Head of caudate nucleus (tissue), 42 donors: ENCODE measurements at places on chromosomes 1 and 21.

DNA sequence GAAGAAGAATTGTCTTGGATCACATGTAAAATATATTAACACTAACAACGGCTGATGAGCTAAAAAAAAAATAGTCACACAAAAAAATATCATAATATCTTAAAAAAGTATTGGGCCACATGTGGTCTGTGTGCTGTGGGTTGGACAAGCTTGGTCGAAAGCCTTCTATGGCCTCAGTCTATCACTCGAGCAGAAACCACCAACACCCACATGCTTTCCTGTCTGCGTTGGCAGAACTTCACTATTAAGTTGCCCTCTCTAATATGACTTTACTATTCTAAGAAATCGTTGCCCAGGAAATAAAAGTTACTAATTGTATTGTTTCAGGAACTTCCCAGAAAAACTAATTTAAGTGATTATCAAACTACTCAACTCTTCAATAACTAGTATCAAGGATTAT, 28.2 kb upstream of the ETS2 start:
- no peak for DNase-seq

- no peak for DNase-seq
Observed at GRCh38 chr1:24929398-24930259, 447 bp downstream of the RUNX3 start.

DNA sequence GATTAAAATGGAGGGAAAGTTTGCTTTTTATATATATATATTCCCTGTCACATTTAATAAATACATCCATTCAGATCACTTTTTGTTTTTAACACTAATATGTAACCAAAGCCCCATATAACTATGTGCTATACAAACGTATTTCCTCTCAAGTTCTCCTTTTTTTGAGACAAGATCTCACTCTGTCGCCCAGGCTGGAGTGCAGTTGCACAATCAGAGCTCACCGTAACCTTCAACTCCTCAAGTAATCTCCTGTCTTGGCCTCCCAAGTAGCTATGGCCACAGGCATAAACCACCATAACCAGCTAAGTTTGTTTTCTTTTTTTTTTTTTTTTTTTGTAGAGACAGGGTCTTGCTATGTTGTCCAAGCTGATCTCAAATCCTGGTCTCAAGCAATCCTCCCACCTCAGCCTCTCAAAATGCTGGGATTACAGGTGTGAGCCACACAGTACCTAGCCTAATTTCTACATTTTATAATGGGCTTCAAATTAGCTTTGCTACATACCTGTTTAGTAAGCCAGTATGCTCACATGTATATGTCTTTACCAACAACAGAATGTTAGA, 120.0 kb downstream of the TGFBR3 start:
- no peak for DNase-seq

DNA sequence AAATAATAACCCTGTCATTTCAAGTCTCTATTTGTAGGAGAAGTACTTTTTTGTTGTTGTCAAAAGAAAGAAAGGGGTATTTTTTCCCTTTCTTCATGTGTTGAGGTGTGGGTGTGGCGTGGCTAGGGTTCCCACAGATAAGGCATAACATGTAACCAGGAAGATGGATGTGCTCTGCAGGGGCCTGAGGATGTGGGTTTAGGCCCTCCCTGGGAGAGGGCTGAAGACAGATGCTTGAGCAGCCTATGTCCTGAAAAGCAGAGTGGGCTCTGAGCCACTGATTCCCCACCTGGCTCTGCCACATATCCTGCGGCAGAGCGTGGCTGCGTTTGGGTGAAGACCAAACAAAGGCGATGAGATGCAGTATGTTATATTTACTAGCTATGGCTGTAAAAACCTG, 13.9 kb upstream of the ADAR start:
- no peak for DNase-seq

GRCh38 chr1:213723187-213723586, 264.6 kb upstream of the PROX1 start:
- DNase-seq: no peak

DNA sequence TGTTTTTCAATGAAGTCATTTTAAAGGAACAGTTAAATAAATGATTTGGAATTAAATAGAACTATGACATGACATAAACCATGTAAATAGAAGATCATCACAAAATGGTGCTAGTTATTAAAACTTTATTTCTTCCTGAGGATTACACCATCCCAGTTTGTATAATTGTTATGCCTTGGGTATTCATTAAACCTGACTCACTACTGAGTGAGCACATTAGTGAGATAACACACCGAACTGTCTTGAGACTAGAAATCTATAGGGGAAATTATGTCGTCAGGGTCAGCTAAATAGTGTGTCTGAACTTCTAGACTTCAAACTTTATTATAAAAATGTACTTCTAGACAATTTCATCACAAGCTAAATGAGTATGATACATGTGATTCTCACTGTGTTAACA, 189.4 kb downstream of the NCAM2 start:
- DNase-seq: no peak

- DNase-seq: no peak
Observed at GRCh38 chr1:227388214-227389168, 70.2 kb upstream of the CDC42BPA start.
